ENCODE measurements at places on chromosomes 7 and 10.
A peak's percentile ranks its signal among the peaks of the same experiment; 100 is the strongest.

GRCh38 chr7:158824028-158824427, 5.3 kb downstream of the ESYT2 start:
- no peak for DNase-seq

DNA sequence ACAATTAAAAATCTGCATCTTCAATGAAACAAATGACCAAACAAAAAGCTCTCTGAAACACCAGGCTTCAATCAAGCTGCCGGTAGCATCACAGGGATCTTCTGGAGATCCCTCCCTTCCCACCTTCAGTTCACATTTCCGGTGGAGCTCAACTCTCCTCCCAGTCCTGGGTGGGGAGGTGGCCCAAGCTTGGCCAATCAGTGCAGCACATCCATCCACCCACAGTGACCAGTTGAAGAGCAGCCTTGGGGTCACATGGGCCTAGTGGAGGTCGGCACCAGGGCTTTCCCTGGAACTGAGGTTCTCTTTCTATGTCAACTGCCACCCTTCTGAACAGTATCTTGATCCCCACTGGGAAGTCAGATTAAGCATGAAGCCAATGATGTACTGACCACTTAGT, 620.1 kb upstream of the MGMT start:
- no peak for DNase-seq

DNA sequence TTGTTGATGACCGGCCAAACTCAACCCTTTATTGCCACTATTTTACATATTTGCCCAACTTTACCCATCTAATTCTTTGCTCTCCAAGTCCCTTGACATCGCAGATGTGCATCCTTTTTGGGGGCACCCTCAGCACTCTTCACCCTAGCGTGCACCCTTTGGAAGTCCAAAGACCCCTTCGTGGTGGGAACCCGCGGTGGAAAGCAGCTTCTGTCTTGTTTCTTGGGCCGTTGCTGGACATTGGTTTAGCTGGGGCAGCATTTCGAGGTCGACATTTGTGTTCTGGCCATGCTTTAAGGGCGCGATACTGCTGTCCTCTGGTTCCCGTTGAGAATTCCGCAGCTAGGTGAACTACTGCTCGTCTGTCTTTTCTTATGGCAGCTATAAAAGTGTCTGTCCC, 326 bp upstream of the PAPOLB start:
- DNase-seq: no peak

GRCh38 chr7:129008645-129009414, 46.1 kb downstream of the TNPO3 start:
- no peak for DNase-seq

- DNase-seq: no peak
These were observed 589.0 kb upstream of the LRRTM3 start for GRCh38 chr10:66336791-66337190.

DNA sequence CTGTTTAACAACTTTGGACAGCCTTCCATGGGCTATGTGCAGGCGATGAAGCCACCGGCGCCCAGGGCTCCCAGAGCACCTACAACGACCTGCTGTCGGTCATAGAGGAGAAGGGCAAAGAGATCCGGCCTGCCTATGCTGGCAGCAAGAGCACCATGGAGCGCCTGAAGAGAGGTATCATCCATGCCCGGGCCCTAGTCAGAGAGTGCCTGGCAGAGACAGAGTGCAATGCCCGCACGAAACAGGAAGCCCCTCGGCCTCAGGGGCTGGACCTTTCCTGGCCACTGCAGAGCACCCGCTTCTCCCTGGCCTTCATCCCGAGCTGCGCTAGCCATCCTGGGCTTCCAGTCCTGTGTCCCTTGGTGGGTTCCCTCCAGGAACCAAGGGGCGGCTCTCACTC, 497.0 kb upstream of the PHF14 start:
- DNase-seq: no peak

- DNase-seq: no peak
These were observed 39.6 kb downstream of the GRK5 start for GRCh38 chr10:119246862-119247549.

- DNase-seq: no peak
These were observed 3.5 kb downstream of the CYP26C1 start for GRCh38 chr10:93063977-93064660.

- no peak for DNase-seq
These were observed 411 bp downstream of the AUTS2 start for GRCh38 chr7:69598487-69599285.

- no peak for DNase-seq
These were observed 41.8 kb downstream of the TMEM168 start for GRCh38 chr7:112748381-112748780.

DNA sequence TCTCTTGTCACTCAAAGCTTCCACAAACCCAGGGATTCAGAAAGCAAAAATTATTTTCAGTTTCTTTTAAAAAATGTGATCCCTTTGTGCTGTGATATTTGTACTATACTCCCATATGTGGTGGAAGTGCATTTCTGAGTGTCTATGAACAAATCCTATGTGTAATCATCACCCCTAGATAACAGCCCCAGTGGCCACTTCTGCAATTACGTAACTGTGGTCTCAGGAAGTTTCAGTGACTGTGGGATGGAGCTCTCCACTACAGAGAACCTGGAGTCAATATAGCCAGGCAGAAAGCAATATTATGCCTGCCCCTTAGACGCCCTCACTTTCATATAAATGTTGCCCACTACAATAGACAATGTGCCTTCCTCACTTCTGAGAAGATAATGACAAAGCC, 1101.7 kb upstream of the GHITM start:
- DNase-seq: no peak

- DNase-seq: no peak
These were observed 531.6 kb upstream of the IGFBP3 start for GRCh38 chr7:46452561-46453135.

DNA sequence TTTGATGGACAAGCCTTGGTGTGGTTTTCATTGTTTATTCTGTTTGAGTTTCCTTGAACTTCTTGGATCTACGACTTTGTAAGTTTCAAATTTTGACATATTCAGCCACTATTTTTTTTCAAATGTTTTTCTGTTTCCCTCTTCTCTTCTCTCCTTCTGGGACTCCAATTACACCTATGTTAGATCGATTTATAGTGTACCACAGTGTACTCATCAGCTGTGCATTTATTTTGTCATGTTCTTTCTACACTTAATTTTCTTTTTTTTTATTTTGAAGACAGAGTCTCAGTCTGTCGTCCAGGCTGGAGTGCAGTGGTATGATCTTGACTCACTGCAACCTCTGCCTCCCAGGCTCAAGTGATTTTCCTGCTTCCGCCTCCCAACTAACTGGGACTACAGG, 16.2 kb downstream of the OLAH start:
- DNase-seq: no peak

GRCh38 chr7:115005953-115006352, 84.1 kb downstream of the MDFIC start:
- no peak for DNase-seq

DNA sequence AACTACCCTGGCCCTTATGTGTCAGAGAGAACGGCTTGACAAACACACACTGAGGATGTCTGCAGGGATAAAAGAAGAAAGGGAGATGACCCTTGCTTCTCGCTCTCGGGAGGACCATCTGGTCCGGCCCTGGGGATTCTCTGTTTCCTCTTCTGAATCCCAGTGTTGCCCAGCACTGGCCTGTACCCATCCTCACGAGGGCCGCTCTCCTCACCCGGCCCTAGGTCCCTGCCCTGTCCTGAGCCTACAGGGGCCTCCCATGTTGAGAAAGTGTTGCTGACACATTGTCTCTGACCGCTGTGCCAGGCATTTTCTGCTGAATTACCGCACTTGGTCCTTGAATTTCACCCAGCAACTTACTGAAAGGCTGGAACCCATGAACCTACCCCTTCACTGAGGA, 171.9 kb upstream of the LANCL2 start:
- no peak for DNase-seq

DNA sequence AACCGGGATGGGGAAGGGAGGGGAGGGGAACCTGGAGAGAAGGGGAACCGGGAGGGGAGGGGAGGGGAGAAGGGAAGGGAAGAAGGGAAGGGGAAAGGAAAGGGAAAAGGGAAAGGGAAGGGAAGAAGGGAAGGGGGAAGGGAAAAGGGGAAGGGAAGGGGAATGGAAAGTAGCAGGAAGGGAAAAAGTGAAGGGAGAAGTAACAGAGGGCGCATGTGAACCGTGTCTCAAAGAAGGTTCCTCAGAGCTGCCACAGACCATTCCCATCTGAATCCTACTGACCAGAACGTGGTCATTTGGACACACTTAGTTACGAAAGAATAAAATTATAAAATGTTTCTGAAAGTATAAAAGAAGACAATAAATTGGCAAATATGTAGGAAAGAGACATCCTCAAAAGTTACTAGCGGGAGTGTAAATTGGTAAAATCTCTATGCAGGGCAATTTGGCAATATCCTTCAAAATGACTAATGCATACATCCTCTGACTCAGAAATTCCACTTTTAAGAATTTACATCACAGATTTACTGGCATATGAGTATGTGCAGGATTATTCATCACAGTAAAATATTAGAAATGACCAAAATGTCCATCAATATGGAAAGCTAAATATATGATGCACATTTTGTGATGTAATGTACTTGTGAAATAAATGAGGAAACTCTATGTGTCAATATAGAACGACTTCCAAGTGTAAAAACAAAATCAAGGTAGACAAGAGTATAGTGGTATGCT, 12.9 kb downstream of the C10orf67 start:
- DNase-seq: peak; percentile 47

GRCh38 chr7:41052201-41052600, 650.7 kb downstream of the INHBA start:
- no peak for DNase-seq

DNA sequence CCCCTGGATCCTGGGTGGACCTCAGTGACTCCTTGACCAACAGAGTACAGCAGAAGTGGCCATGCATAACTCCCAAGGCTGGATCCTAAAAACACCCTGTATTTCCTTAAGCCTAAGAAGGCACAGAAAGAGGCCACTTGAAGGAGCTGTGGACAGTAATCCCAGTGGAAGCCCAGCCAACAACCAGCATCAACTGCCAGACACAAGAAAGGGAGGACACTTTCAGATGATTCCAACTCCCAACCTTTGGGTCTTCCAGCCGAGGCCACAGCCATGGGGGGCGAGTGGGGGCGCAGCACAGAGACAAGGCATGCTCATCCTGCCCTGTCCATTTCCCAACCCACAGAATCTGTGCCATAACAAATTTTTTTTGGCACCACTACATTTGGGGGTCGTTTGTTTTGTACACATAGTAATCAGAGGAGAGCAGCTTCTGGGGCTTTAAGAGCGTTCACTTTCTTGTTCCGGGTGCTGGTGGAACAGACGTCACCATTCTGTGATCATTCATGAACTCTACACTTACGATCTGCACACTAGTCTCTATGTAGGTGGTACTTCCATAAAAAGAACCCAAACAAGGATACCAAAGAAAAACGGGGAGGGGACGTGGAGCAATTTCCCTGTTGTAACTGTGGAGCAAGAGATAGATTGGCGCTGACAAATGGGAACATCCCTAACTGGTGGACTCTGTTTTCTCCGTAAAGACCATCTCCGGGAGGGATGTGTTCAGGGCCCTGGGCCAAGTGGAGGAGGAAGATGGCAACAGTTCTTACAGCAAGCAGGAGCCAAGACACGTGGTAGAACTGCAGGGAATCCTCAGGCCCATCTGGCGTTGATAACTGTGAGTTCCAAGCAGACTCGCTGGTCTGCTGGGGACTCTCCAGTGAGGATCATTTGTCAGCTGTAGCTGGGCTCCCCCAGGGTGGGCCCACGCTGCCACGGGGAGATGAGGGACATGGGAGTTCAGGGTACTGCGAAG, 6.0 kb upstream of the SLC29A3 start:
- no peak for DNase-seq
